Immature natural killer cell (primary cell): ENCODE measurements at places on chromosomes 1 and 21. TPM values are rescaled to one million over a fixed set of nuclear protein-coding genes. Genes with fewer than 3 reads are reported as not detected.

DNA sequence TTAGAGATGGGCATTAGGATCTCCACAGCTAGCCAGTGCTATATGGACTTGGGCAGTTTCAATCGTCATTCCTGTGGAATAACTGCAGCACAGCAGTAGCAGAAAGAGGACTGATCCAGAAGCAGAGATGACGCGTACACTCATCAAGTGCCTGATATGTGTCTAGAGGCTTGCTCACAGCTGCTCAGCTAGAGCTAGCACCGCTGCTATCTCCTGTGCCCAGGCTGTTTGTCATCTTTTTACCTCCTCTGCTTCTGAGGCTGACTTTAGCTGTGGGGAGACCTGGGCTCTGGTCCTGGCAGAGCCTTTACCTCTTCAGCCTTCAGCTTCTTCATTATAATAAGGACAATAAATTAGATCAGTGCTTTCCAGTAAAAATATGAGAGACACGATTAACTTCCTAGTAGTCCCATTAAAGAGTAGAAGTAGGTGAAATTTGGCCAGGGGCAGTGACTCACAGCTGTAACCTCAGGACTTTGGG lies 5.3 kb downstream of the TENT5C start:
- no peak for DNase-seq

DNA sequence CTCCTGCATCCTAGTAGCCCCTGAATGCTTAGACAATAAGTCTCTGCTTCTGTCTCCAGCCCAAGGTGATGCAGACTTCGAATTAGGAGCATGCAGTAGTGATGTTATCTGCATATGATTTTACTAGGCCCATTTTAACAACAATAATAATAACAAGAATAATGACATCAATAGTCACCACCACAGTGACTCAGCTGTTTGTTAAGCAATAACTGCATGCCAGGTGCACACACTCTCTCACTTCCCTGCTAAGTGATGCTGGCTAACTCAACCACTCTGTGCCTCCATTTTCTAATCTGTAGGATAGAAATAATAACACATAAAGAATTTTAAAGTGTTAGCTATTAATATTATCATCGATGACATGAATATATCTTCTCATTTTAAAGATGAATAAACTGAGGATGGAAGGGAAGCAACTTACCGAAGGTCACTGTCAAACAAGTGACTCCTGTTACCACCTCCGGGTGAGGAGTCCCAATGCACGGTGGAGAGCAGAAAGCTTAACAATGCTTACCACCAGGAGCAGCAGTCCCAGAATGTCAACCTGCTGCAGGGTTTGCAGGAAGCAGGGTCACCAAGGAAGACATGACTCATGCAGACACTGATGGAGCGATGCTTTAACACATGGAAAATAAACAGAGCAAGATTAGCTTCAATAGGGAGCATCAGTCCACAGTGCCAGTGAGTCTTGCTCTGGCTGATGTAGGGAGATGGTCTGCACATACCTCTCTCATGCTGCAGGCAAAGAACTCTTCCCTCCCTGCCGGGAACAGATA lies 290.2 kb downstream of the SPATA17 start:
- DNase-seq: no peak

DNA sequence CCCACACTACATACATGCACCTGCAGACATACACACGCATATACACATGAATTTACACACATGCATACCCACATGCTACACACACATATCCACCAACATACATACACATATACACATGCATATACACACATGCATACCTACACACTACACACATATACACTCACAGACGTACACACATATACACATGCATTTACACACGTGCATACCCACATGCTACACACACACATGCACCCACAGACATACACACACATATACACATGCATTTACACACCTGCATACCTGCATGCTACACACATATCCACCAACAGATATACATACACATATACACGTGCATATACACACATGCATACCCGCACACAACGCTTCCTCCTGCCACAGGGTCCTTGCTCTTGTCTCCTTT lies 61.2 kb upstream of the SLC25A33 start:
- no peak for DNase-seq

GRCh38 chr1:228316589-228317387 lies 89.8 kb downstream of the TRIM11 start:
- no peak for DNase-seq

DNA sequence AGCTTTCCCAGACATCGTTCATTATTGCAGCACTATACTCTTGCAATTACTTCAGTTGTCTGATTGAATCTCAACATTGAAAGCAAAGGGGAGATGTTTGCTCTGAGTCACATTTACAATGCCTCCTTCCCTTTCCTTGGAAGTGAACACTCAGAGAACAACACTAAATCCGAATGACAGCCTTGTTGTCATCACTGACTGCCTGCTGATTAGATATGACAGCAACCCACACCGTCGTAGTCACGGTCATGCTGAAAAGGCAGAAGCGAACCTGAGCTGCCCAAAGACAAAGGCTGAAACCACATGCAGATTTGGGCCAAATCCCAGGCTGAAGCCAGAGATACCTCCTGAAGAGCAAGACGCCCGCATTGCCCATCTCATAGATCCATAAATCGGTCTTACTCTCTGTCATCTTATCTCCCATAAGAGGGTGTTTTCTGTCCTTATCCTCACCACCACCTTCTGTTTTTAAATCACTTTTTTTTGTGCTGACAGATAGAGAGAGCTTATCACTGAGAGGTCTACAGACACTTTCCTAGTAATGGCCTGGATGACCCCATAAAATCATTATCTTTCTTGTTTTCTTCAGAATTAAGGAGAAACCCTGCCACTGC lies 47.5 kb downstream of the TMCO4 start:
- no peak for DNase-seq

GRCh38 chr1:17165823-17166222 lies 39.1 kb upstream of the PADI1 start:
- no peak for DNase-seq

OR2L3 gene
- polyA plus RNA-seq: not detected

LRRC3 gene
- polyA plus RNA-seq: not detected

GRCh38 chr1:97925151-97925550 lies 4.3 kb upstream of the DPYD start:
- DNase-seq: no peak

BCAN gene
- 0.35 TPM for polyA plus RNA-seq

- DNase-seq: peak; percentile 27
These were observed 70.8 kb downstream of the JAK1 start for GRCh38 chr1:64895500-64895899.

GRCh38 chr1:40252601-40253000 lies 4.9 kb downstream of the TMCO2 start:
- DNase-seq: no peak

- no peak for DNase-seq
These were observed 66.6 kb downstream of the SYT2 start for GRCh38 chr1:202643397-202644218.

GRCh38 chr1:7989762-7990428 lies 28.4 kb downstream of the PARK7 start:
- peak; percentile 2 for DNase-seq

PIGR gene
- 0.13 TPM for polyA plus RNA-seq

GRCh38 chr1:17877896-17878295 lies 122.8 kb downstream of the ACTL8 start:
- DNase-seq: no peak

- no peak for DNase-seq
These were observed 310.4 kb downstream of the ASTN1 start for GRCh38 chr1:176854121-176854520.

DNA sequence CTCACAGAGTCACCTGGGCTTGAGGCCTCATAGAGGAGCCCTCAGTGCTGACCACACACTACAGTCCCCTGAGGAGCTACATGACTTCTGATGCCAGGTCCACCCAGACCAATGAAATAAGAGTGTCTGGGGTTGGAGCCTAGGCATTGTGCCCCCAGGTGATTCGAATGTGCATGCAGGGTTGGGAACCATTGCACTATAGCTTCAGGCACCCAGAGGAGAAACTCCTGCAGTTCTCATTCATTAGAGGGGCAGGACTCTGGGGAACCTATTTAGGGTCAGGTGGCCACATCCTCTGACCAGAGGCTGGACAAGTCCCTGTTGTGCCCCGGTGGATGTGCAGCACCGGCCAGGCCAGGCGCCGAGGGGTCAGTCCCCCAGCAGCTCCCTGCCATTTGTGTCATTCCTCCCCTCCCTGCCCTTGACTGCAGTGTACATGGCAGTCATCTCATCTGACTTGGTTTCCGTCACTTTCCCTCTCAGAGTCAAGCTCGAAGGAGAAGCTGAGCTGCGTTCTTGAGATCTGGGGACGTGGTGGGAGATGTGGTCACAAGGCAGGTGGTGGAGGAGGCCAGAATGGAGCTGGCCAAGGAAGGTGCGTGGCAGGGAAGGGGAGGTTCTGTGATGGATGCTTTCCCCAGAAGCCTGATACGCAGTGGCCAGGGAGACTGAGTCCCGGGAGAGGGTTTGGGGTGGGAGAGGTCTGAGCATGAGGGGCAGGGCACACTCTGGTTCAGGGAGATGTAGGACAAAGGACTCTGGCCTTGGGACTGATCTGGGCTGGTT lies 6.4 kb downstream of the CLDN19 start:
- DNase-seq: no peak

DNA sequence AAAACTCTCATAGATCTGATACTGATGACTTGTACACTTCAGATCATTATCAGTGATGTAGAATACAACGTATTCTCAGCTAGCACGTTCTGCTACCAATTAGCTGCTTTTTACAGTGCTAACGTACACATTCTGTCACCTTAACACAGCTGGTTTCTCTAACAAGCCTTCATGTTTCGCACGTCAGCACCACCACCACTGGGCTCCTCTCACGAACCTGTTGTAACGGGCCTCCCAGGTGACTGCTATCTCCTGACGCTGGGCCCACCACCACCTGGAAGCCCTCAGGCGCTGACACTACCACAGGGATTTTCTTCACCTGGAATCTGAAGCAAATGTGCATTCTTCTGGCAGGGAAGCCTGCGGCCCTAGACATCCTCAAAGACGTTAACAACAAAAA lies 19.8 kb downstream of the TOMM20 start:
- no peak for DNase-seq

GPR3 gene
- polyA plus RNA-seq: not detected

- no peak for DNase-seq
These were observed 1.9 kb downstream of the OPTC start for GRCh38 chr1:203495845-203496244.

GRCh38 chr1:88877911-88878310 lies 13.5 kb downstream of the GTF2B start:
- DNase-seq: no peak

DNA sequence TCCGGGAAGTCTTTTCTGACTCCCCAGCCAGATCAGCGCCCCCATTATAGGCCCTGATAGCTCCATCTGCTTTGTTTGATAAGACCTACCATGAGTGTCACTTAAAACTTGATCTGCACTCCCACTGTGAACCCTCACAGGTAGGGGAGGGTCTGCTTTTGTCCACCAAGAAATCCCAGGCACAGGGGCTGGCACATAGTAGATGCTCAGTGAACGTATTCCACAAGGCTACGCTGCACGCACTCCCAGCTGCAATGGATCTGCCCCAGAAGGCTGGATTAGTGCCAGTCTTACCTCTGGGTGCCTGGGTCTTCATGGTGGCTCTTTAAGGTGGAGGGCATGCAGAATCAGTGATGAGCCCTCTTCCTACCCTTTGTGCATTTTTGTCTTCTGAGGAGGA lies 447.1 kb downstream of the PTPRU start:
- DNase-seq: no peak

- no peak for DNase-seq
These were observed 198.1 kb upstream of the NCAM2 start for GRCh38 chr21:20800106-20800505.

PTCH2 gene
- polyA plus RNA-seq: not detected

- DNase-seq: no peak
These were observed 350.3 kb upstream of the LYPLAL1 start for GRCh38 chr1:218823291-218823900.

DNA sequence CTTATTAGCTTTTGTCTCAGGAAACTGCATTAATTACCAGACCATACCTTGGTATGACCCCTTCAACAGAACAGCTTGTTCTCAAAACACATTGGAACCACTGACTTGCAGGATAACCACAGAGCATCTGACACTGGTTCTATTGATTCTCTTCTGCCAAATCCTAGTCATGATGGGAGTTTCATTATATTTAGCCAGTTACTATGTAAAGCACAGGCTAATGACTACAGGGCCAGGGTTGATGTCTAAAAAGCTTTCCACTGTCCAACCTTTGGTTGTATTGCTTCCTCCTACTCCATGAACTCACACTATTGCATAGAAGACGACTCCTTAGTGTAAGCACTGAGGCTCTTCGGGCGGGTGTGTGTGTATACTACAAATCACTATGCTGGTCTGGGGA lies 3.8 kb downstream of the STMN1 start:
- no peak for DNase-seq

- no peak for DNase-seq
These were observed 34.7 kb upstream of the RIPK4 start for GRCh38 chr21:41801321-41802197.

SPRR2E gene
- polyA plus RNA-seq: not detected

GRCh38 chr21:28138272-28138671 lies 854.4 kb downstream of the LTN1 start:
- DNase-seq: no peak

DNA sequence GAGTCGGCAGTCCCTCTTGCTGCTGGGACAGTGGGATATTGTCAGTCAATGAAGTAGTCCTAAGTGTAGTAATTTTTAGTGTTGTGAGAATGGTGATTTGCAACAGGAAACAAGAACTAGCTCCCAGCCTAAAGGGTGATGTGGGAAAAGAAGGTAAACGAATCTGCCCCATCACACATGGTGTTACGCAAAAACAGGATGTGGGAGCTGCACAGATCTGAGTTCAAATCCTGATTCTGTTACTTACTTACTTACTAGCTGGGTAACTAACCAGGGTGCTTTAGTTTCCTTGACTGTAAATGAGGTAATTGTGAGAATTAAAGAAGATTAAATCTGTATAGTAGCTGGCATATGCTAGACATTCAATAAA lies 22.3 kb downstream of the NAV1 start:
- no peak for DNase-seq

CD1C gene
- 29.7 TPM for polyA plus RNA-seq

DNA sequence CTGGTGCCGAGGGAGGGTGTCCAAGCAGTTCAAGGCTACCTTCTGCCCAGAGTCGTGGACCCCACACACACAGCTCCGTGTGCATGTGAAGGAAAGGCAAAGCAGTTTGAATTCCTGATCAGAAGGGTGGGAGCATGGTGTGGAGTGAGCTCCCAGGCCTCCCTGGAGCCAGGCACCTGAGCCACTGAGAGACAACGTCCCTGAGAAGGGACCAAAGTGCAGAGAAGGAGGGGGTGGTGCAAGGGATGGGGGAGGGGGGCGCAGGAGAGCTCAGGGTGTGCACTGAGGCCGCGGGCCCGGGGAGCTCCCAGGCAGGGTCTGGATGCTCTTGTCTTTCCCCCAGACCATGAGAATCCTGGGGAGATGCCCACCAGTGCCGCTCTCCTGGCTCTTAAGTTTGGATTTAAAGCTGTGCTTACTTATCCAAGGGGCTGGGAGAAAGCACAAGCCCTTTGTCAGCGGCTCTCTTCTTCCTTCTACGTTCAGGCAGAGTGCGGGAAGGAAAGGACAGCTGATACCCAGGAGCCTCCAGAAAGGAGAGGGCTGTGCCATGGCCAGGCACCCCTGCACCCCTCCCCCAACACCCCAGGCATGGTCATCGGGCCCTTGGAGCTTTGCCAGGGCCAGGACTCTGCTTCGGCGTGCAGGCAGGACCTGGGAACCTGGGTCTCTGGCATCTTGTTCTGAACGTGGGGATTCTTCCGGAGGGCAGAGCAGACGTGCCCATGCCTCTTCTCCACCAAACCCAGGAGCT lies 24.1 kb downstream of the ACTA1 start:
- DNase-seq: no peak
